NCI-H1694 treated with DMSO at 0.1 percent for 48 hours (cell line): ENCODE measurements at places on chromosomes 2 and 18.

DNA sequence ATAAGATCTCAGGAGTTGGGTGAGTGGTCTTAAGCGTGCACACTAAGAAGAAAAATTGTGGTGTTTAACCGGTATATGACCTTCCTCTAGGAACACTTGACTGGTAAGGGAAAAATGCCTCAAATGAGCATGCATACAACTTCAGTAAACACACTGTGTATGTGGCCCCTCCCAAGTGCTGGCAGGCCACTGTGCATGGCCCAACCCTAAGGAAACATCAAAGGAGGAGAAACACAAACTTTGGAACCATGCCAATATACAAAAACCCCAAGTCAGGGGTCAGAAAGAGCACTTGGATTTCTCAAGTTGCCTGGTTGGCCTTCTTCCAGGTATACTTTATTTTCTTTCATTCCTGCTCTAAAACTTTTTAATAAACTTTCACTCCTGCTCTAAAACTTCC is 308.9 kb upstream of the LRRTM4 start:
- DNase-seq: no peak

- no peak for DNase-seq
Measured at GRCh38 chr2:80393991-80394390, 89.4 kb upstream of the LRRTM1 start.

DNA sequence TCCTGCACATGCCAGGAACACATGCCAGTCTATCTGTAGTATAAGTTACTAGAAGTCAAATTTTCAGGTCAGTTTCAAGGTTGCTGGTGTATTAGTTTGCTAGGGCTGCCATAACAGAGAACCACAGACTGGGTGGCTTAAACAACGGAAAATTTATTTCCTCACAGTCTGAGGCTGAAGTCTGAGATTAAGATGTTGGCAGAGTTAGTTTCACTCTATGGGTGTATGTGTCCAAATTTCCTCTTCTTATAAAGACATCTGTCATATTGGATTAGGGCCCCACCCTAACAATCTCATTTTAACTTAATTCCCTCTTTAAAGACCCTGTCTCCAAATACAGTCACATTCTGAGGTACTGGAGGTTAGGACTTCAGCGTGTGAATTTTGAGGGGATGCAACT is 26.5 kb downstream of the B3GNT7 start:
- no peak for DNase-seq

- DNase-seq: no peak
Measured at GRCh38 chr2:112529757-112530156, 12.5 kb upstream of the POLR1B start.

- no peak for DNase-seq
Measured at GRCh38 chr2:85376291-85377065, 21.9 kb downstream of the ELMOD3 start.

DNA sequence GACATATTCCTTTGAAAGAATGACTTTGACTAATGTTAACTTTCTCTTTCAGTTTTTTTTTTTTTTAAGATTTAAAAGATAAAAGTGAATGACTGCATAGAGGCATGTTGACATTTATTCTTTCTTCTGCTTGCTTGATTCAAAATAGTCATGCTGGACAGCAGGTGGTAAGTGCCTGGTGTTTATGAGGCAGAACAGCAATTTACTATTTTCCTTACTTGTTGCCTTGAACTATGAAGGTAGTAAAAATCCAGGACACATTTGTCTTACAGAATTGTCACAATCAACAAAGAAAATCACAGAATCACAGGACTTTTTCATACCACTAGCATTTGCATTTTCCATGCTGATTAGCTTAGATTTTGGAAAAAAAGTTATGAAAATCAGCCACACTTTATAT is 388.3 kb downstream of the CTNNA2 start:
- DNase-seq: no peak

- no peak for DNase-seq
Measured at GRCh38 chr2:111100765-111101162, 19.9 kb upstream of the BCL2L11 start.

GRCh38 chr2:60351321-60351720 is 202.1 kb downstream of the BCL11A start:
- no peak for DNase-seq

GRCh38 chr2:46422717-46423394 is 56.5 kb upstream of the TMEM247 start:
- no peak for DNase-seq

GRCh38 chr2:46068636-46069035 is 228.6 kb upstream of the EPAS1 start:
- DNase-seq: no peak

GRCh38 chr2:214103276-214104001 is 307.4 kb upstream of the VWC2L start:
- DNase-seq: no peak

- no peak for DNase-seq
Measured at GRCh38 chr18:55024564-55024963, 65.3 kb upstream of the CCDC68 start.

DNA sequence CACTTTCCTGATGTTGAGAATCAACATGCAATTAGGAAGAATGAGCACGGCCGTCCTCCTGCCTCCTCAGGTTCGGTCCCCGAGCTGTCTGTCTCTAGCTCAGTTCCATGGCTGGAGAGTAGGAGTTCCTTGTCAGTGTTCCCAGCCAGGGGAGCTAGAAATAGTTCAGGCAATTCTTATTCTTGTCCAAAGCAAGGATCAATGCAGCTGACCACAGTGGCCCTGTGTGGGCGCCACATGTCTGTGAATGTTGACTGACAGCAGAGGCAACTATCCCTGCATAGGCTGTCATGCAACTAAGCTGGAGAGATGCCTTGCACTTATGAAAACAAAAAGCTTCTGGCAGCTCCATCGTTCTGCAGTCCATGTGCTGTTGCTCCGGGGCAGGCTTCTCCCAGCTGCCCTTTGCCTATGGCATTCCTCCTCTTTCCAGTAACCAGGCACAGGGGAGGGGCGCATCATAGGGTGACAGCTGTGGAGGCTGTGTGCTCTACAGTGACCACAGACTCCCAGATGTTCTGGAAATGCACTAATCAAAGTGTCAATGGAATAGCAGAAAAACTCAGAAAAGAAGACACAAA is 58.7 kb downstream of the PDCL3 start:
- DNase-seq: no peak

DNA sequence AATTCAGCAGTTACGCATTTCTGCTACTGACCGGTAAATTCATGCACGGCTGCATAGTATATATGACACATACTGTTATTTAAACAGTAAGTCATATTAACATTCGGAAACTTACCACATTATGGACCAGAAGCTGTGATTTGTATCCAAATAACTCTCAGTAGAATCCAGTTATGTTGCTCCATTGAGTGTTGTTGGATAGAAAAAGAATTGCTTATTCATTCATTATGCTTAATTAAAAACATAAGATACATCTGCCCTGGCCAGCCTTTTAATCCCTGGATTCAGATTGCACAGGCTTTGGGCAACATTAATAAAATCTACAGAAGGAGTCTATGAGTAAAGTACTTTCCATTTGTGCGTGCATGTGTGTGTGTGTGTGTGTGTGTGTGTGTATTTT is 111.3 kb downstream of the CPS1 start:
- no peak for DNase-seq

DNA sequence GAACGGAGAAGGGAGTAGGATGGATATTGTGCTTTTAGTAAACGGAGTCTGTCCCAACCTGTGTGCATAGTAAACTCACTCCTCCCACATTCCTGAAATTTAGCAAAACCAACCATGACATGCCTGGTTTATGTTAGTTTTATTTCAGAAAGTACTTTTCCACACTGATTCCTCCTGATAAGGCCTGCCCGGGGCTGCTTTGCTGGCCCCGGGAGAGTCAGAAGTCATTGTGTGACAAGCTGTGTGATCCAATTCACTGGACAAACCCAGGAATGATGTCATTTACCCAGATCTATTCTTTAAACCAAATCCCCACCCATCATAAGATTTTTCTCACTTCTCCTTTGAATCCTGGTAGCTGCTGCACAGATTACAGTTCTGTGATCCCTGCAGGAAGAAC is 109.0 kb downstream of the SETBP1 start:
- no peak for DNase-seq

DNA sequence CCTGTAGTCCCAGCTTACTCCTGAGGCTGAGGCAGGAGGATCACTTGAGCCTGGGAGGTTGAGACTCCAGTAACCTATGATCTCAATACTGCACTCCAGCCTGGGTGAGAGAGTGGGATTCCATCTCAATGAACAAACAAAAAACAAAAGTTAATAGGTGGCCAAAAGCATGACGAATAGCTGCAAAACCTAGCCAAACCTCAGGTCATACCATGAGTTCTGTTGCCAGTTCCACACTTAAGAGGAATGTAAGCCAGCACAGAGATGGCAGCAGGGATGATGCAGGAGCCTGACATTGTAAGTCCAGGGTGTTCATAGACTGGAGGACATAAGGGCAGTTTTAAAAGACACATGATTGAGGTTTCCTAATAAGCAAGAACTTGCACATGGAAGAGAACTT is 55.3 kb upstream of the RMDN2 start:
- no peak for DNase-seq
